ENCODE measurements at places on chromosomes 16 and 17. TPM values are rescaled to one million over a fixed set of nuclear protein-coding genes. Genes with fewer than 3 reads are reported as not detected.

QPRT gene
- 0.13 TPM for total RNA-seq

DNA sequence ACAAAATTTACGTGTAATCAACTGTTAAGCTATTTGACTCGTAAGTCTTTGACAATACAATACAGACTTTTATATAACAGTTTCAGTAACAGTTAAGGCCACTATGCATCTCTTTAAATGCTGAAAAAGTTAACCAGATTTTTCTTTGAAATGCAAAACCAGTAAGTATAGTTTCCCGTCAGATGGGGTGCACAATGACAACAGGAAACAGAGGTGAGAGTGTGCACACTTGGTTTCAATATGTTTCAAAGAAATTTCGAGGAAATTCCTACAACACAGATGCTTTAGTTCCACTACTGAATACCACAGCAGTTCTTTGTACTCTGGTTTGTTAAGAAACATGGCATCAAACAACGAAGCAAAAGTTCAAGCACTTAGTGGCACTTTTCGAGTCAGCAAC, 48.4 kb downstream of the RNF157 start:
- H3K27ac ChIP-seq = no peak overlapping the region
- no peaks in the 10 kb centered on the region for H3K27me3 ChIP-seq
- DNase-seq = no peak
- no peak overlapping the region for H3K4me3 ChIP-seq

ICAM2 gene
- total RNA-seq = not detected

DNA sequence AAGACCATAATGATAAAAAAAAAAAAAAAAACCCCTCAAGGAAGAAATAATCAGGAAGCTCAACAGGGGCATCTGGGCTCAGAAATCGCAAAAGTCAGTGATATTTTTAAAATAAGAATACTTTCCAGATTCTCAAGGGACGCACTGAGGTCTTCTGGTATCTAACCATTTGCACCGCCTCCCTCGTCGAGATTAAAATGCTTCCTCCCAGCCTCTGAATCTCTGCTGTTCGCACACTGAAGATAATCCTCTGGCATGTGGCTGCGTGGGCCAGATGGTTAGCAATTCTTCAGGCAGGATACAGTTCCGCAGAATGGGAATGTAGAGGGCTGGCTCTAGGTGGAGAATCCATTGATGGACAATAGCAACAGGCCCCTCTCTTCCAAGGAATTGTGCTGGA, 211.7 kb upstream of the CDH5 start:
- no peak overlapping the region for H3K4me3 ChIP-seq
- H3K27me3 ChIP-seq = no peaks in the 10 kb centered on the region
- H3K27ac ChIP-seq = no peak overlapping the region
- H3K4me1 ChIP-seq = peaks cover 44% of the 10 kb centered on the region
- no peaks in the 10 kb centered on the region for H3K36me3 ChIP-seq

GRCh38 chr17:42286411-42287221, 1.7 kb upstream of the STAT5A start:
- no peaks in the 10 kb centered on the region for H3K36me3 ChIP-seq
- H3K4me1 ChIP-seq = peaks cover 22% of the 10 kb centered on the region
- no peak for DNase-seq
- H3K27ac ChIP-seq = no peak overlapping the region
- no peaks in the 10 kb centered on the region for H3K27me3 ChIP-seq

DNA sequence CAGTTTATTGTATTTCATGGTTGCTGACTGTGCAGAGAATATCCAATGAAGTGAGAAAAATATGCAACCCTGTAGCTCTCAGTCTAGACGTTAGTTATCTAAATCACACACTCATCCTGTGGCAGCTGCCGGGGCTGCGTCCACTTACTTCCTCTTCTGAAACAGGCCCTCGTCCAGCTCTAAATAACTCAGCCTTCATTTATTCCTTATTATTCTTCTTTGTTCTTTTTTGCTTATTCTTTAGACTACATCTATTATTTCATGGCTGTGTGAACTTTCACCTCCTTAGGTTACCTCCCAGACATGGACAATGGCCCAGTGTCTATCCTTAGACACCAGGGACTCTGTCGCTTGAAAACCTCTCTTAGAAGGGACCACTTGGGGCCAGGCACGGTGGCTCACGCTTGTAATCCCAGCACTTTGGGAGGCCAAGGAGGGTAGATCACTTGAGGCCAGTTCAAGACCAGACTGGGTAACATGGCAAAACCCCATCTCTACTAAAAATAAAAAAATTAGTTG, 3.4 kb upstream of the THUMPD1 start:
- no peak overlapping the region for H3K27ac ChIP-seq
- no peak overlapping the region for H3K4me3 ChIP-seq
- H3K27me3 ChIP-seq = no peaks in the 10 kb centered on the region

Data from SJSA1 (cell line).